ENCODE measurements at places on chromosomes 5 and 9.

DNA sequence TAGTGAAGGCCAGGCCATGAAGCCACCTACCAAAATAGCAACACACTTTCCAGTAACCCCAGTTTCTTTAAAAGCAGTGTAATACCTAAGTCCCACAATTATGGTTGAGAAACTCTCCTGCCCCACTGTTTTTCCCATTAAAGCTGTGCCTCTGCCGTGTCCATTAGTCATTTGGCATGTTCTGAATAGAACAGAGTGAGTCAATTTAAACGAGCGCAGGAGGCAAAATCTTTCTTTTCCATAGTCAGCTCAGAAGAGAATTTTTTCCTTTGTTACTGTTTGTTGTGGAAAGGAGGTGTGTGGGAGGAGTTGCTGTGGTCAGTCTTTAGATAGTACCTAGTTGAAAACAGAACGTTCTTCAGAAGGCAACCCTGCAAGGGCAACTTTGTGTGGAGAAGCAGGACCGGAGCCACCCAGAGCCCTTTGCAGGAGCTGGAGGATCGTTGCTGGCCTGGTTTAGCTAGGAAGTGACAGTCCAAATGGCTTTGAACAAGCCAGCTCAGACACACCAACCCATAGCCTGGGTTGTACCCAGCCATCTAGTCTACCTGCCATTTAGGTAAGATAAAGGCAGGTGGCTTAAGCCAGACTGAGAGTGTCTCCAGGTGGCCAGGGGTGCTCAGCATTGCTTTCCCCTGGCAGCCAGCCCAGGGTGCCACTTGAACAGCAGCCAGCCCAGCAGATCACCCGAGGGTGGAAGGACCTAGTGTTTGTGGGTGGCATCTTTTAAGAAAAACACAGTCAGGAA is 30.4 kb downstream of the GADD45G start:
- no peak for DNase-seq

GRCh38 chr5:51376509-51376908 is 6.7 kb upstream of the ISL1 start:
- no peak for DNase-seq

GRCh38 chr5:52876456-52876855 is 88.7 kb downstream of the ITGA1 start:
- DNase-seq: no peak

- DNase-seq: no peak
Observed at GRCh38 chr9:4430432-4431261, 59.6 kb upstream of the SLC1A1 start.

DNA sequence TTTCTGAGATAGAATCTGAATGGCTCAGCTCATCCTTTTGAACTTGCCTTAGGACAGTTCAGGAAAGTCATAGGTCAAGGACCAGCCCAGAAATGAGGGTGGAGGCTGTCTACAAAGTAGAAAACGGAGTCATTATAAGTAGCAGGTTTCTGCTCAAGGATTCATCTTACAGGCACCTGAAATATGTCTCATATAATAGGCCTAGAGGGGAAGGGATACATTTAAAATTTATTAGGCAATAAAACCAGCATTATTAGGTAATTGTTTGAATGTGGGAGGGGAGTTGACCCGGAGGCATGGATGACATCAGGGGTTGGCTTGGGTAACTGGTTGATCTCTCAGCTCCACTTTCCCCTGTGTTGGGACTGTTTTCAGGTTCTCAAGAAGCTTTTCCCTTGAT is 11.9 kb upstream of the GALNT10 start:
- DNase-seq: no peak

GRCh38 chr5:2170761-2171160 is 288.0 kb upstream of the IRX4 start:
- no peak for DNase-seq

GRCh38 chr5:151225475-151225874 is 1.6 kb upstream of the CCDC69 start:
- no peak for DNase-seq

GRCh38 chr5:165508286-165508685 is 2002.9 kb downstream of the MAT2B start:
- DNase-seq: no peak

- no peak for DNase-seq
Observed at GRCh38 chr5:82018462-82018861, 46.6 kb downstream of the ATG10 start.

DNA sequence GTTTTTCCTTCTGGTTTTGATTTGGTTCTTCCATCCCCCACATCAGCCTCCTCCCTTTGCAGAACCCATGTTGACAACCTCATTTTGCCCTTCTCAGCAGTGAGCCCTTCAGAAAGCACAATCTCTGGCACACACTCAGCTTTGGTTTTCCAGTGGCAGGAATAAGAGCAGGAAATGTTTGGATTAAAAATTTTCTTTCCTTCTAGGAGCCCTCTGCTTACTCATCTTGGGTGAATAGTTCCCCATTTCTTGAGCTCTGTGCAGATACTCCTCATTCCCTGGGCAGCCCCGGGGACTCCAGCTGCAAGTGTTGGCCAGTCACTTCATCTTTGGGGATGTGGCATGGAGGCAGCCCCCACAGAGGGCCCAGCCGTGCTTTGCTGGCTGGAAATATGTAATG is 170.5 kb downstream of the NR3C1 start:
- DNase-seq: no peak

GRCh38 chr9:72042928-72043327 is 17.5 kb downstream of the C9orf57 start:
- DNase-seq: no peak

DNA sequence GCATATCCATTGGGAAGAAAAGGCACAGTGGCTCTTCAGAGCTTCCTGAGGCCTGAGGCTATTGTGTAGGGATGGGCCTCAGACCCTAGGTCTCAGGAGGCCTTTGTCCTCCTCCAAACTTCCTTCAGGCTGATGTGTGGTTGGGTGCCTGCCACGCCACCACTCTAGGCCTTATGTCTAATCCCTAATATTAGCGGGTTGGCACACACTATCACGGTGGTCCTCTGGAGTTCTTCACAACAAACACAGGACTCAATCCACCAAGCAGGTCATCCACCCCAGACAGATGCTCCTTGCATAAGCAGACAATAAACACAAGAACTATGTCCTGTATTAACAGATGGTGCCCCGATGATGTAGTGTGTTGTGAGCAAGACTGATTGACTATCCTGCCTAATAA is 31.0 kb upstream of the FSTL4 start:
- DNase-seq: no peak

DNA sequence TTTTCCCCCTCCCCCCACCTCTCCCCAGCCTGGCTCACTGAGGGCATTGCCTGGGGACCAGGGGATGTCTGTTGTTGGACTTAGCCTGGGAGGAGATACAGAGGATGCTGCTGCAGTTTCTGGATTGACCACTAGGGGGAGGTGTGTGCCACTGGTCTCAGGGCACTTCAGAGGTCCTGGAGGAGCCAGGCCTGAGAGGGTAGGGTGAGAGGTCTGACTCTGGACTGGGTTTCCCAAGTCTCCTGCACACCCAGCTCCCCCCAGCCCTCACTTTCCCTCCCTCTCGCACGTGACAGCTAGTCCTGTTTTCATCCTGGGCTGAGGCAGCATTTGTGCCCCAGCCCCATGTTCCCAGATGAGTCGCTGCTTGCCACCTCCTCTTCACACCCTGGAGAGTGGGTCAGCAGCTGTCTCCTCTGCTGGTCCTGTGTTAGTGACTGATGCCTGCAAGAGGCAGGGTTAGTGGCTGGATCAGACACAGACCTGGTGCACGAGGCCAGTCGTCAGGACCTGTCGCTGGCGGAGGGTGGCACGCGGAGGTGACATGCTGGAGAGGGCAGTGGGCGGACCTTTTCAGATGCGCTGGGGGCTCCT is 4.4 kb downstream of the IL3 start:
- DNase-seq: peak; percentile 72
